Airway epithelial cell (primary cell): ENCODE measurements at places on chromosomes 11 and 22. TPM values are rescaled to one million over a fixed set of nuclear protein-coding genes. Genes with fewer than 3 reads are reported as not detected.

The OR8K3 gene
- not detected in 2 replicates for total RNA-seq

The MMP27 gene
- not detected in 2 replicates for total RNA-seq

The SCGB2A2 gene
- not detected in 2 replicates for total RNA-seq

The OR51B5 gene
- not detected in 2 replicates for total RNA-seq

The LAYN gene
- 4.9 and 6.7 TPM in 2 replicates for total RNA-seq

The OR8A1 gene
- not detected in 2 replicates for total RNA-seq

The ATP6V1E1 gene
- total RNA-seq = 86.4 and 87.5 TPM in 2 replicates

The OR2D2 gene
- not detected in 2 replicates for total RNA-seq

The ABCC8 gene
- total RNA-seq = 0.42 TPM in 1 of 2 replicates, not detected in the other

The KCNC1 gene
- not detected in 2 replicates for total RNA-seq

The UPB1 gene
- not detected in 2 replicates for total RNA-seq

The RAC2 gene
- 85.6 and 90.1 TPM in 2 replicates for total RNA-seq

The LRRC32 gene
- total RNA-seq = 0.05 TPM in 1 of 2 replicates, not detected in the other

The SLC22A25 gene
- total RNA-seq = not detected in 2 replicates

The LMO2 gene
- 1.4 and 2.4 TPM in 2 replicates for total RNA-seq

The MPZL2 gene
- 114 and 137 TPM in 2 replicates for total RNA-seq

The SAA4 gene
- 0.42 and 0.56 TPM in 2 replicates for total RNA-seq

The IL17REL gene
- total RNA-seq = not detected in 2 replicates
